ENCODE measurements at places on chromosomes 6 and 20. TPM values are rescaled to one million over a fixed set of nuclear protein-coding genes. Genes with fewer than 3 reads are reported as not detected.

Gene TULP1
- 0.80 TPM for total RNA-seq

Gene RIMS1
- total RNA-seq, result 5.7 TPM

Gene CST9L
- total RNA-seq, result not detected

Gene SLC39A7
- total RNA-seq, result 66.1 TPM

Gene OR2H2
- total RNA-seq, result not detected

Gene STMND1
- total RNA-seq, result not detected

Gene TFAP2D
- not detected for total RNA-seq

Gene DZANK1
- 1.5 TPM for total RNA-seq

Gene MYL9
- total RNA-seq, result 162 TPM

Gene IL17F
- not detected for total RNA-seq

Gene MRPS18A
- total RNA-seq, result 43.5 TPM

Gene BANF2
- total RNA-seq, result not detected

Gene REM1
- total RNA-seq, result 9.6 TPM

Gene ITCH
- 46.4 TPM for total RNA-seq

Gene CLDN20
- total RNA-seq, result not detected

Gene CAGE1
- 0.04 TPM for total RNA-seq

Gene ETV7
- total RNA-seq, result 0.04 TPM

All from muscle of leg (tissue), 16 donors.